ENCODE measurements at places on chromosomes 7 and 10. TPM values are rescaled to one million over a fixed set of nuclear protein-coding genes. Genes with fewer than 3 reads are reported as not detected.

LOXL4 gene
- 1.6 TPM for total RNA-seq

CAV2 gene
- 177 TPM for total RNA-seq

NAT16 gene
- 0.06 TPM for total RNA-seq

OR2A25 gene
- not detected for total RNA-seq

DOCK4 gene
- 5.4 TPM for total RNA-seq

CHN2 gene
- total RNA-seq: not detected

TSC22D4 gene
- total RNA-seq: 29.3 TPM

TRPV6 gene
- total RNA-seq: not detected

ANKRD1 gene
- total RNA-seq: 7.8 TPM

PNPLA8 gene
- 14.3 TPM for total RNA-seq

HSPA12A gene
- total RNA-seq: 12.5 TPM

ANKRD30A gene
- 0.88 TPM for total RNA-seq

COG5 gene
- total RNA-seq: 14.3 TPM

CTAGE8 gene
- total RNA-seq: not detected

TSPAN12 gene
- 0.79 TPM for total RNA-seq

BCL7B gene
- total RNA-seq: 67.4 TPM

GLI3 gene
- total RNA-seq: 0.47 TPM

PLXDC2 gene
- not detected for total RNA-seq

BLNK gene
- total RNA-seq: not detected

IRF5 gene
- 10.0 TPM for total RNA-seq

ZNF467 gene
- 1.2 TPM for total RNA-seq

MYO3A gene
- not detected for total RNA-seq

LRRC17 gene
- 0.22 TPM for total RNA-seq

ENTPD1 gene
- total RNA-seq: not detected

TMEM178B gene
- 1.1 TPM for total RNA-seq

MSMB gene
- not detected for total RNA-seq

TEX36 gene
- total RNA-seq: not detected

BTBD16 gene
- total RNA-seq: 0.41 TPM

HABP2 gene
- total RNA-seq: 0.09 TPM

MUC3A gene
- total RNA-seq: 17.6 TPM

TMEM184A gene
- total RNA-seq: 12.6 TPM

TMEM273 gene
- total RNA-seq: not detected

GCK gene
- total RNA-seq: not detected

LRRN3 gene
- total RNA-seq: not detected

THSD7A gene
- 1.3 TPM for total RNA-seq

Data from A549 treated with RU486 at 1 μM for 4 hours (cell line).